ENCODE measurements at places on chromosomes 16 and 17. TPM values are rescaled to one million over a fixed set of nuclear protein-coding genes. Genes with fewer than 3 reads are reported as not detected.

DNA sequence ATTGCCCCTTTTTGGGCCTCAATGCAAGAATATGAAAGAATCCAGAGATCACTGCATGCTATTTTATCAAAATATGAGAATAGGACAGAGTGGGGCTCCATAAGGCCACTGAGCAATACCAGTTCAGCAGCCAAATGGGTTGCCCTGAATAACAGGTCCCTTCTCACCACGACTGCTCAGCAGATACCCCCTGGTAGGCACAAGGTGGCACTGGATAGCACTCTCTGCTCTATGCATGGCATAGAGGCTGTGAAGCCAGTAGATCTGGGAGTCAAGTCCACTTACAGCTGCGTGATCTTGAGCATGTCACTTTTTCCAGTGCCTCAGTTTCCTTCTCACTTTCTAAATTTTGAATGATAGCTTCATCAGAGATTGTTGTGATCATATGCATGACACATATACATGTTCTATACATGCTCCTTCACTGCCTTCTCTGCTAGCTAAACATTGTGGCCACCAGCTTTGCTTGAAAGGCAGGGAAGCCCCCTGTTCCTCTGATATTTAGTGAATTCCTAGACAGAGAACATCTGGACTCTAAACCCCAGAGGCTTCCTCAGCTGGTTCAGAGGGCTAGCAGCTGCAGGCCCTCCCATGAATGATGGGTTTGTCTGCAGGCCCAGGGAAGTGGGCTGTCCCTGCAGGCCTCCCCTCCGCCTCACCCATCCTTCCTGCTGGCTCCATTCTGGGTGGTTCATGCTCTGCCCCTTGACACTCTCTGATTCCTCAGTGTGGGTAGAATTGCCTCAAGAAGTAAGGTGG, 84.9 kb upstream of the ASIC2 start:
- no peak for DNase-seq

DNA sequence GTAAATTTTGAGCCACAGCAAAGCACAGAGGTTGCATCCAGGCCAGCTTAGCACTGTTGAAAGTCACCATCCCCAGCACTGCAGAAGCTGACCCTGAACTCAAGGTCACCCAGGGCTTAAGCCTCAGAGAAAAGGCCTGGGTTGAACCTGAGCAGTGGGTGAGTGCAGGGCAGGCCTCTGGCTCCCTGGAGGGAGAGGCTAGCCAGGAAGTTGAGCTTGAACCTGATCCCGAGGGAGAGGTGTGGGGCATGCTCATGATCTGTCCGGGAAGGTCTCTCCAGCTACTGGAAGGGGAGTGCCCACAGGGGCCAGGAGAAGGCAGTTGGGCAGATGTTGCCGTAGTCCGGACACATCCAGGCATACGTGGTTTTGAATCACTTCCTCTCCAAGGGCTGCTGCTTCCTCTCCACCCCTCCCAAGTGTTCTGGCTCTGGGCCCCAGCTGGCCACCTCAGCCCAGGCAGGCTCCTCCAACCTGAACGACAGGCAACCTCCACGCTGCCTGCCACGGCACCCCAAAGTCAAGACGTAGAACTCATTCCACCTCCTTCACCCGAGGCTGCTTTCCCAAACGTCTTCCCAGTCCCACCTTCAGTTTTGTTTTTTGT, 18.4 kb downstream of the CARHSP1 start:
- DNase-seq, result no peak

DNA sequence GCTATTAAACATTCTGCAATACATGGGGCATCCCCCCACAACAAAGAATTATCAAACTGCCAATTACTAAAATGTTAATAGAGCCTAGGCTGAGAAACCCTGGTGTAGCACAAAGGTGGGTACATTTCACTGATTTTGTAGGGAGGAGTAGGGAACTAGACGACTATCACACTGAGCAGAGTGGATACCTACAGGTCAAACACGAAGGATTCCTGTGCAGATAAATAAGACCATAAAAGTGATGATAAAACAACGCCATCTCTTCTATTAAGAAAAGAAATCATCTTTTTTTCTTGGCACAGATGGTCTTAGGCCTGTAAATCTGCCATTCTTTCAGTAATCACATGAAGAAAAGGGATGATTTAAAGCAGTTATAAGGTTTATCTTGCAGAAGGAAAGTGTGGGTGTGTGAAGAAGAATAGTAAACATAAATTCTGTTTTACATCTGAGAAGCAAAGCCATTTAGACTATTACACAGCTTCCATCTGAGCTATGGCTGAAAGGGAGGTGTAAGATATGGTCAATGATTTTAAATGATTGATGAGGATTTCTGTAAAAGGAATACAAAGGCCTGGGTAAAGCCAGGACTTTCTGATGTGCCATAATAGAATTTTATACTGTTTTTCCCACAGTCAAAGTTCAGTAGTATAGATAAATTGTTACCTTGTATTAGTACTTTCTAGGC, 429.4 kb upstream of the GOT2 start:
- DNase-seq, result no peak

Gene SEC14L1
- 71.2 TPM for total RNA-seq

Gene CDR2
- 20.9 TPM for total RNA-seq

- DNase-seq, result no peak
Observed at GRCh38 chr17:82317394-82318168, at the start of gene CD7. TSS of gene CD7 (minus strand) at chr17:82317608. CDS start at chr17:82317495, 113 bp downstream.

Gene TVP23A
- 0.52 TPM for total RNA-seq

Gene CDC6
- 6.8 TPM for total RNA-seq

- DNase-seq, result no peak
Observed at GRCh38 chr17:83148317-83149028, 69.1 kb downstream of the METRNL start.

DNA sequence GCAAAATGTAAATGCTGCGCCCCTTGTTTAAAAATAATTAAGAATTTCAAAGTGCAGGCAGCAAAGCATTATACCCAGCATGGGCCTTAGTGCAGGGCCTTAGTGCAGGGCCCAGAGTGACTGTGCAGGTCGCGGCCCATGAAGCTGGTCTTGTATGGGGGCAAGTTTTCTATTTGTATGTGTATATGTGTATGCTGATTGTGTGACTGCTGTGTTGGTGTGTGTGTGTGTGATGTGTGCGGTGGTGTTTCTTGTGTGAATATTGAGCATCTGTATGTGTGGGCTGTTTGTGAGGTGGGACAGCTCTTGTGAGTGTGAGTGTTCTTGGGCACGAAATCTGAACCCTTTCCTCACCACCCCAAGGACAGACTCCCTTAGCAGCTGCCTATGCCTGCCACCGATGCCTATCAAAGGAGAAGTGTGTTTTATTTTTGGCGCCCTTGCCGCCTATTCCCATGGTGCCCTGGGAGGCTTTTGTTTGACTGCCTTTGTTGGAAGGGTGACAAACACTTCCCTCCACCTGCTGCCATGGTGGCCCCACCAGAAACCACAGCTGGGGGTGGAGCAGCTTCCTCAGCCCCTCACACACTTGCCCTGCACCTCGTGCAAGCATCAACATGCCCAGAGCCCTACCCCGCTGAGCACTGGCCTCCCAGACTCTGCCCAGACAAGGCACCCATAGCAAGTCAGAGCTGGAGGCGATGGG, 18.0 kb downstream of the CCR7 start:
- DNase-seq, result no peak

Gene SCRN2
- 35.4 TPM for total RNA-seq

DNA sequence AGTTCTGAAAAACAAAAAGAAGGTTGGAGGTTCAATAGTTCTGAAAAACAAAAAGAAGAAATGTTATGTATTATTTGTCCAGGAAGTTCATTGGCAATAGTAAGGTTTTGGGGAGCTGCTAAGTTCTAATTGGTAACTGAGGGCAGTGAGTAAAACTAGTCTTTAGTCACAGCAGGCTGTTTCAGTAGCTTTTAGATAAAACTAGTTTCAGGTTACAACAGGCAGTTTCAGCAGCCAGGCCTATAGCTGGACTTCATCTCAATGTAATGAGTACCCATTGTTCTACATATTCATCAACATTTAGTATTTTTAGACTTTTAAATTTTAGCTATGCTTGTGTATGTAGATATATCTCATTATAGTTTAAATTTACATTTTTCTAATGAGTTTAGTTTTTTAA, 639.3 kb downstream of the TOX3 start:
- no peak for DNase-seq

- no peak for DNase-seq
Observed at GRCh38 chr16:14608111-14608566, 21.9 kb downstream of the PARN start.

DNA sequence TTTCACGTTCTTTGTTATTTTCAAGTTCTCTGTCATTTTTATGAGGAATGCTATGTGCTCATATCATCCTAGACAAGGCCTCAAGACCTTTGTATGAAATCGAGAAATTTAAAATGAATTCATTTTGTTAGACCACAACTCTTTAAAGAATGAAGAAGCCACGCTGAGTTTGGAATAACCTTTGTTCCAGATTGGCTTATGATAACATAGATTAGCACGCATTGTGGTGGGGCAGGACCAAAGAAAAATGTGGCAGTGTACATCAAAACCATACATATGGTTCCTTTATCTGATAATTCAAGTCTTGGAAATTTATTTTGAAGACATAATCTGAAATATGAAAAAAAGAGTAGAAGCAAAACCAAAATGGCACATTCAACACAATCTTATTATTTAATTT, 2.2 kb downstream of the HSD17B2 start:
- DNase-seq, result no peak

GRCh38 chr17:45411348-45412105, 21.1 kb downstream of the ARHGAP27 start:
- no peak for DNase-seq

DNA sequence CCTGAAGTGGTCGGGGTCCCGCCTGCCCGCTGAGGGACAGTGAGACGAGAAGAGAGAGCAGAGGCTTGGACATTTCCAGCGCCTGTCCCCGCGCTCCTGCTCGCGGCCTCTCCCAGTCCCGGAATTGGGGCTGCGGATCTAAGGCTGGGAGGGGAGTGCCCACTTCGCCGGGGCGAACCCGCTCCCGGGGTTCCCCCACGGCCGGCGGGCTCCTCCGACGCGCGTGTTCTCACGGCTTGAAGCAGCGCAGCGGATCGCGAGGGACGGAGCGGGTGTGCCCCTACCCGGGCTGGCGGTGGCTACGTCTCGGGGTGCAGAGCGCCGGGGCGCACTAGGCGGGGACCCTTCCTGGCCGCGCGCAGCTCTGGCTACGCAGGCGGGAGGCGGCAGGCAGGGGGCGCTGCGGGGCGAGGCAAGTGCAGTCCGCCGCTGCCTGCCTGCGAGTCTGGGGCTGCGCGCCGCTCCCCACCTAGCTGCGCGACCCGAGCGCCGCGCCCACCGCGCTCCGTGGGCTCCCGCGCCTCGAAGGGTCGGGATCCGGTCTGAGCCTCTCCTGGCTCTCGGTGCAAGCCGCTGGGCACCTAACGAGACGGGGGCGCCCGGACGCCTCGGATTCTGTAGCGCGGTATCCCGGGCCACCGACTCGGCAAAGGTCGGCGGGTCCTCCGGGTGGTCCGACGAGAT, 1.2 kb downstream of the NGFR start:
- DNase-seq, result peak; percentile 70

Gene SLC5A2
- 3.7 TPM for total RNA-seq

DNA sequence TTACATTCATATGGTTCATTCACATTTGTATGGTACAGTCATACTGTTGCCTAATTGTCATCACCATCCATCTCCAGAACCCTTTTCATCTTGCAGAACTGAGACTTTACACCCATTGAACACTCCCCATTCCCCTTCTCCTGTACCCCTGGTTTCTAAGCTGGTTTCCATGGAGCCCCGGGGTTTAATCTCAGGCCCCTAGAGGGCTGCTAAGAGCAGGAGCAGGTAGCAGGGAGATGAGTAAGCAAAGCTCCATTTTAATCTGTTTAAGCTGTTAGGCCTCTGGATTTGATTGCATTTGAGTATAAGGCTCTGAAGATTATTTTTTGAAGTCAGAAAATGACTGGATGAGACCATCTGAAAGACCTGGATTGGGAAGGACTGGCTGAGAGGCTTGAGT, 68.5 kb upstream of the RPL38 start:
- DNase-seq, result no peak

DNA sequence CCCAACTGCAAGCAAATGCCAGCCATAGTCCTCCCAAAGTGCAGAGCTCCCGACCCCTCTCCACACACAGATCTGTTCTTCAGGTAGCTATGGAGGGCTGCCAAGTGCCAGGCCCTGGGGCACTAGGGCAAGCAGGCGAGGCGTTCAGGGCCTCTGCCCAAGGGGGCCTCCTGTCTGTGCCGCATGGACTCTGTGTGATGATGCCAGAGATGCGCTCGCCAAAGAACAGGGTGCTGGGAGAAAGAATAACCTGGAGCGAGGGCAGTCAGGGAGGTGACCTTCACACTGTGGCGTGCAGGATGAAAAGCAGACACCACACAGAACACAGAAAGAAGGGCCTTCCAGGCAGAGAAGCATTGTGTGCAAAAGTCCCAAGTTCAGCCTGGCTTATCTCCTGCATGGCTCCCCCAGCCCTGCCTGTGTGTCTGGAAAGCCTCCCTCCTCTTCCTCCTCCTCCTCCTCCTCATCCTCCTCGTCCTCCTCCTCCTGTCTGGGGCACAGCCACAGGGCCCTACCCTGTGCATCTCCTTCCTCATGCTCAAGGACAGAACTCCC, 44.2 kb downstream of the PEMT start:
- DNase-seq, result no peak

- no peak for DNase-seq
Observed at GRCh38 chr17:48127371-48128051, 19.9 kb downstream of the SNX11 start.

Gene KRT32
- total RNA-seq, result not detected
